H9 (cell line): ENCODE measurements at places on chromosomes 1 and 21. TPM values are rescaled to one million over a fixed set of nuclear protein-coding genes. Genes with fewer than 3 reads are reported as not detected.

- no peak for DNase-seq
These were observed 77.6 kb downstream of the DDX20 start for GRCh38 chr1:111833334-111833733.

GRCh38 chr1:153347856-153348255 lies 785 bp downstream of the PGLYRP4 start:
- DNase-seq, result no peak

- no peak for DNase-seq
These were observed 4.6 kb downstream of the TMPRSS3 start for GRCh38 chr21:42391297-42391696.

CELA3B gene
- total RNA-seq, result not detected in 2 replicates

SLAMF1 gene
- total RNA-seq, result not detected in 2 replicates

RCC2 gene
- 473 and 474 TPM in 2 replicates for total RNA-seq

OBSCN gene
- total RNA-seq, result 30.8 and 33.3 TPM in 2 replicates
